ENCODE measurements at places on chromosomes 12 and 14.

DNA sequence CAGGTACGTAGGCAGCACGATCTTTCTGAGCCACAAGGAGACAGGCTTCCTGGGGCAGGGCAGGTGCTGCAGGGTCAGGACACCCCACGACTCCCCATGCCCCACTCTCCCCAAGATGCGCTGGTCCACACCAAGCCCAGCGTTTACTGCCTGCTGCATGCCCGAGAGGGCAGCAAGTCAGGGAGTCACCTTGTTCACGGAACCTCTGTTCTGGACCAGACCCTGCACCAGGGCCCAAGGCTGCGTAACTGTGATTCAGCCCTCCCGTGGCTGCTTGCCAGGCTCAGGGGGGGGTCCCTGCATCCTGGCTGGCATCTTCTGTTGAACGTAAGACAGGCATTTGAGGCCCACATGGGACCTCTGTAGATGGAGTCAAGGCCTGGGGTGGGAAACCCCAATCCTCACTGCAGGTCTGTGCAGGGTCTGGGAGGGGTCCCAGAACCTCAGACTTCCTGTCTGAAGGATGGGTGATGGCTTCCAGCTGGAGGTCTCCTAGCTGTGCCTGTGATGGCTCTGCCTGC, 228.6 kb upstream of the RTL1 start:
- no peak for DNase-seq

DNA sequence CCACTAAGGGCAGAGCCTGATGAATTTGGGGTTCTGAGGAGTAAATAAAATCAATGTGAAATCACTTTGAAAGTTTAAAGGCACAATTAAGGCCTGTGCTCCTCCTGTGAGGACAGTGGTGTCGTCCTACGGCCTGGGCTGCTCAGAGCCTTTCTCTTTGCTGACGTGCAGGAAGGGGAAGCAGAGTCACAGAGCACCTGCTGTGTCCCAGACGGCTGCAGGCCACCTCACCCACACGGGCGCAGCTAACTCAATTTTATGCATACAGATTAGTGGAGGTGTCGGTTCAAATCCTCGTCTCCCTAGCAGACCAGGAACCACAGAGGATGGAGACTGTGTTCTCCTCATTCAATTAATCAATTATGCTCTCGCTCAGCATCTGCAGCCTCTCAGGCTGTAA, 11.4 kb upstream of the DLK1 start:
- DNase-seq = no peak

GRCh38 chr12:112340230-112340629, 42.0 kb downstream of the HECTD4 start:
- no peak for DNase-seq

GRCh38 chr12:44827832-44828438, 48.2 kb downstream of the NELL2 start:
- DNase-seq = no peak

- DNase-seq = no peak
Observed at GRCh38 chr14:50829489-50830043, 1.4 kb downstream of the NIN start.
